ENCODE measurements at places on chromosomes 13 and 19.

GRCh38 chr13:81986308-81986707, 1645.4 kb upstream of the SPRY2 start:
- no peak for DNase-seq

- DNase-seq, result no peak
Measured at GRCh38 chr13:37326334-37326733, 220.9 kb upstream of the CSNK1A1L start.

GRCh38 chr19:42140125-42140754, 8.0 kb upstream of the POU2F2 start:
- peak; percentile 68 for DNase-seq

DNA sequence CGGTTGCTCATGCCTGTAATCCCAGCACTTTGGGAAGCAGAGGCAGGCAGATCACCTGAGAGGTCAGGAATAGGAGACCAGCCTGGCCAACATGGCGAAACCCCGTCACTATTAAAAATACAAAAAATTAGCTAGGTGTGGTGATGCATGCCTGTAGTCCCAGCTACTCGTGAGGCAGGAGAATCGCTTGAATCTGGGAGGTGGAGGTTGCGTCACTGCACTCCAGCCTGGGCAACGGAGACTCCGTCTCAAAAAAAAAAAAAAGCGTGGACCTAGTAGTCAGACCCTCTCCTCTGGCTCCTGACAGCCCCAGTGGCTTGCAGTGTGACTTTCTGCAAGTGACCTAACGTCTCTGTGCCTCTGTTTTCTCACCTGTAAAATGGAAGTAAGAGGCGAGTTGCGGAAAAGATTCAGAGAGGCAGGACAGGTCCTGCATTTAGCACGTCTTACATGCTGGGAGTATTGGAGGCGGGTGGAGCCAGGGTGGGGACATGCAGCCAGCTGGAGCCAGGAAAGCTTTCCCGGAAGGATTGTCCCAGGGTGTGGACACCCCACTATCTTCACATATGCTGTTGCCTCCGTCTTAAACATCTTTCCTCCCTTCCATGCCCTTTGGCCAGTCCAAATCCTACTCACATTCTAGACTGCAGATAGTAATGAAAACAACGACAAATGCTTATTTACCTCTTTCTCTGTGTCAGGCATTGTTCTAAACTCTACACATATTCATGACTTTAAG, 2.9 kb downstream of the TUBB4A start:
- no peak for DNase-seq

GRCh38 chr19:7434391-7434790, 54.4 kb downstream of the PEX11G start:
- no peak for DNase-seq

- no peak for DNase-seq
Measured at GRCh38 chr19:42653841-42654240, 59.1 kb upstream of the CEACAM8 start.

DNA sequence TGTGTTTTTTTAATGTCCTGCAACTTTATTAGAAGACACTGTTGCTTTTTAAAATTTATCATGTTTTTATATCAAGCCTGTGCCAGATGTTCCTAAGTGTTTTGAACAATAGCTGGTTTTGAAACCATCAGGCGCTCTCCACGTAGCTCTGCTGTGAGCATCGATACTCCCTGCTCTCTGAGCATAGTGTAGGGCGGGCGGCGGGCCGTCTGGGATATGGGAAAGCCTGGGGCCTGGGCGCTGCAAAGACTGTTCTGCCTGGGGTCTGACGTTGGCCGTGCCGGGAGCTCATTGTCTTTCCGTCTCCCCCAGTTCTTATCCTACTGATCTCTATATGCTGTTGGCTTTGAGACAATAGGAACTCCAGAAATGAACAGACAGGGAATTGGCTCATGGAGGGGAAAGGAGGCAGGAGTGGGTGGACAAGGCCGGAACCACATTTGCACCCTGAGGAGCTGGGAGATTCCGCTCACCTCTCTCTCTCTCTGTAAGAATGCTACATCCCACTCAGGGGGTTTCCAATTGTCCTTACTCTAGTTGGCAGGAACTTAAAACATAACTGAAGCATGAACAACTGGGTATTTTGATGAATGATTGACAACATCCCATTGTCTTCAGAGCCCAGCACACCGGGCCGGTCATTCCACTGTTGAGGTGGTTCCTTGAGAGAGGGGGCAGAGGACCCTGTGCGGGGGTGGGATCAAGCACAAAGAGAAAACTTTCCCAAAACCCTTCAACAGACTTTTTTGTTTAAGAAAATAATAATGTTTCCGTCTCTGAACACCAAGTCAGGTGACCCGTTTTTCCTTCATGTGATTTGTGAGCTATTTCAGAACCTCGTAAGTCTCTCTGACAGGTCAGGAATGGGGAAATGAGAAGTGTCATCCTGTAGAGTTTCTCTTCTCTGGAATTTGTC, 64.7 kb downstream of the COL4A2 start:
- DNase-seq, result no peak

GRCh38 chr13:31145417-31145816, 16.3 kb downstream of the HSPH1 start:
- DNase-seq, result no peak

- no peak for DNase-seq
Measured at GRCh38 chr13:26220575-26220974, 1.5 kb downstream of the RNF6 start.

DNA sequence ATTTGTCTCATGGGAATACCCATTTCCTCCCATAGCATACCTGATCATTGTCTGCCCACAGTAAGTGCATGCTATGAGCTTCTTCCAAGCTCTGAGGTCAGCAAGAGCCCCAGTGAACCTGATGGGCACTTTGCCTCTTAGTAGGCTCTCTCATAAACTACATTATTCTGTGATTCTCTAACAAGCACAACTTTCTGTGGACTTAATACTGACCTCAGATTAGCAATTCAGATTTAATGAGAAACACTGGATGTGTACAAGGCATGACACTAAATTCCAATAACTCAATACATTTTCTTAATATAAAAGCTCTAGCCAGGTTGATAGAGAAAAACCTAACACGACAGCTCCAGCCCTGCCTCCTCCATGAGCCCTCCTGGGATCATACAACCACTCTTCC, 23.3 kb upstream of the STARD13 start:
- DNase-seq, result no peak

GRCh38 chr19:41871573-41872383, 5.3 kb upstream of the CD79A start:
- DNase-seq, result peak; percentile 90

DNA sequence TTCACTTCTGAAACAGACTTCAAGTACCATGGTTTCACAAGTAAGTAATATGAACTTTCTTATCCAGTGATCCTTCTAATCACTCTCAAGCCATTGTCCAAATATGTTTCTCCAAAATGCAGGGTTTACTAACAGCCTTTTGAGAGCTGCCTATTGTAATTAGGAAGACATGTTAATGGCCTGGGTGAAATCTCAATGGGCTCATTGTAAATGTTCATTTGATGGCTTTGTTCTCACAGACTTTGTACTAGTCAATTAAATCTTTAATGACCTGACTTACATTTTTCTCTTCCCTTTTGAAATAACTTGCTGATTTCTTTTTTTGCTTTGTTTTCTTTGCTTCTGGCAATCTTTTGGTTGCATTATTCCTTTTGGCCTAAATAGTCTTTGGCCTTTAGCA, 444.8 kb downstream of the LIG4 start:
- no peak for DNase-seq
